ENCODE measurements at places on chromosomes 11 and 22.
A peak's percentile ranks its signal among the peaks of the same experiment; 100 is the strongest.

DNA sequence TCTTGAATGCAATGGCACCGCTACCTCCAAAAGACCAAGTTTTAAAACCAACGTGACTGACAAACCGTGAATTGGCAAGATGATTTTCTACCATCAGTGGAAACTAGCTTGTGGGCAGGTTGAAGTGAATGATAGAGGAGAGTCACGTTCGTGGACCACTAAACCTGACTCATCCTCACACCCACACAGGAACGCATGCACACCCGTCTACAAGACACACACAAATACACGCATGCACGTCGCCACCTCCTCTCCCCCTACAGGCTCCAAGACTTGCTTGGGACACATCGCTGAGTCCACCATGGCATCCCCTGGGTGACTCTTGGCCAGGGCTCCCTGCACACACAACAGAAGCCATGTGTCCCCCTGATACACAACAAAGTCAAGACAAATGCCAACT, 14.4 kb downstream of the TMPRSS6 start:
- DNase-seq = peak; percentile 35

- DNase-seq = no peak
Observed at GRCh38 chr22:43330178-43331068, 12.7 kb downstream of the SCUBE1 start.

GRCh38 chr11:57276169-57276970, 39.3 kb upstream of the APLNR start:
- no peak for DNase-seq

DNA sequence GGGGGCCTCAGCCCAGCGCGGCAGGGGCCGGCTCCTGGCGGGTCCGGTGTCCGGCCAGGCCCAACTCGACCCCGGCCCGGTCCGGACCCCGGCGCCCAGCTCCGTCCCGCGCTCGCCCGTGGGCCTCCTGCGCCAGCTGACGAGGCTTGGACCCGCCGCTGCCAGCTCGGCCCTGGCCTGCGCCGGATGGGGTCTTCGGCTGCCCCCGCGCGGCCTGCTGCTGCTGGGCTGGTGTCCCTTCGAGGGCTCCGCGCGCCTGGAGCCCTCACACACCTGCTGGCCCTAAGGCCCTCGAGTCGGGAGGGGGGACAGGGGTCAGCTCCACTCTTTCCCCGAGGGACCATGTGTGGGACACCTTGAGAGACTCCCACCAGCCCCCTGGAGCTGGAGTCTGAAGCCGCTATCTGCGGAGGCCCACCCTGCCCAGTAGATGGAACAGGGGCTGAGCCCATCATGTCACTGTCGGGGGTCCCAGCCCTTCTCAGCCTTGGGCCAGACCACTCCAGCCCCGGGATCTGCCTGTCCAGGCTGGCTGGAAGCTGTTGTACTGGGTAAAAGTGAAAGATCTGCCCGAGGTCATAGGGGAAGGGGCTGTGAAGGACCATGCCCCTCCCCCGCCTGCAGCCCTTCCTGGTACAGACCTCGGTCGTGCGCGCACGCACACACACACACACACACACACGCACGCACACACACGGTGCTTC, 768 bp upstream of the CDKN1C start:
- no peak for DNase-seq

DNA sequence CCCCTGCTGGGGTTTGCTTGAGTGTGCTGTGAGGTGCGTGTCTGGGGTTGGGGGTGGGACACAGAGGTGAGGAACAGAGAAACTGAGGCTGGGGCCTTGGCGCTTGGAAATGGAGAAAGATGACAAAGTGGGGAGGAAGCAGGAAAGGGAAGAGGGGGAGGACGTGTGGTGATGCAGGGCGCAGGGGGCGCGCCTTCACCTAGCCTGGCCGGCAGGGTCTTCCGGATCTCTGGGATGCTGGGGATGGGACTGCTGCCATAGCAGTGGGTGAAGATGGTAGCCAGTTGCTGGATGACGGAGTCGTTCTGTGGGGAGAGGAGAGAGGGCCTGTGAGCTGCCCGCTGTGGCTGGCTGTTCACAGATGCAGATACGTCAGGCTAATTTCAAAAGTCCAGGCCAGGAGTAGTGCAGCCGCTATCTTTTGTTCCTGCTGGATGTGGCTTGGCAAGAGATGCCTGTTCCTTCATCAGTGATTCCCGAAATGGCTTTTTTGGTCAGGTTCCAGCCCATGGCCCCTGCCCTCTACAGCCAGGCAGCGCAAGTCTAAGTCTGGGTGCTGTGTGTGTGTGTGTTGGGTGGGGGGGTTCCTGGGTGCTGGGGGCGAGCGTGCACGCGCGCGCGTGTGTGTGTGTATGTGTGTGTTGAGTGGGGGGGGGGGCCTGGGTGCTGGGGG, 54.8 kb downstream of the NAT10 start:
- no peak for DNase-seq

DNA sequence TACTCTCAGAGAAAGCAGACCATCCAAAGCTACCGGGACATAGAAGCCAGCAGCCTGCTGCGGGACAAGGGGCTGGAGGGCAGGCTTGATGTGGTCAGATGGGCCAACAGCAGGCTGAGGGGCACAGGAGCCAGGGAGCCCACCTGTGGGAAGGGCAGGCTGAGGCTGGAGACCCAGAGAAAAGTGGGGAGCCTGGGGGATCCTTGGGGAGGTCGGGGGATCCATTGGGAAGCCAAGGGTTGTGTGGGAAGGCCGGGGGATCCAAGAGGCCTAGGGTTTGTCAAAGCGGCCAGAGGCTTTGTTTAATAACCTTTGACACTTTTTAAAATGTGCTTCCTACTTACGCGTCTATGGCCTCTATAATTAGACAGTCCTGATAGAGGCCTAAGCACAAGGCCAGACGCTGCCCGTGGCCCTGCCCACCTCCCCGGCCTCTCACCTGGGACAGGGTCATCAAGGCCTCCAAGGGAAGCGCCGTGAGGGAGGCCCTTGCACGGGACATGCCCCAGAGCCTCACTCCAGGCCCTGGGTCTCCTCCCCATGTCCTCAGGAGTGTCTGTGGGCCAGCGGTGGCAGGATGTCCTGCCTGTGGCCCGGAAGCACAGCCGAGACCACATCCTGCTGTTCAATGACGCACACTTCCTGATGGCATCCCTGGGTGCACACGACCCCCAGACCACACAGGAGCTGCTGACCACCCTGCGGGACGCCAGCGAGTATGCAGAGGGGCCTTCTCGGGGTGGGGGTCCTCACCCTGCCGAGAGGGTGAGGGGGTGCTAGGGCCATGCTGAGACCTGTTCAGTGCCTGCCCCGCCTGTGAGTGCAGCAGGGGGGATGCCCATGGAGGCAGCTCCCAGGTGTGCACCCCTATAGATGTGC, 8.6 kb upstream of the GTSE1 start:
- peak; percentile 56 for DNase-seq

- no peak for DNase-seq
Observed at GRCh38 chr22:27997538-27997937, 78.5 kb upstream of the PITPNB start.

DNA sequence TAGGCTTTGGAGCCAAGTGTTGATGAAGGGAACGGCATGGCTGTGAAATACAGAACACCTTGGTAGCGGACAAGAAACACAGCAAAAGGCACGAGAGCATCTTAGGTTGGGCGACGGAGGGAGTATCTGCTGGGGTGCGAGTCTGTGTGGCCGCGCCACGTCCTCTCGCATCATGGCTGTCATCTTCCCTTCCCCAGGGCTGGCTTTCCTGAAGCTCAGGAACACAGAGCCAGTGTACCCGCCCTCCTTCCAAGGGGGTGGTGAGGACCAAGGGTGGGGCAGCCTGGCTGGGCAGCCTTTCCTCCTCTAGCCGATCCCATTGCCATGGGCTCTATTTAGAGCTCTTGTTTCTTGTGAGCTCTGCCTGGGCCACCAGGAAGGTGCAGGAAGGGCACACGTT, 154.4 kb downstream of the FEZ1 start:
- DNase-seq = no peak

DNA sequence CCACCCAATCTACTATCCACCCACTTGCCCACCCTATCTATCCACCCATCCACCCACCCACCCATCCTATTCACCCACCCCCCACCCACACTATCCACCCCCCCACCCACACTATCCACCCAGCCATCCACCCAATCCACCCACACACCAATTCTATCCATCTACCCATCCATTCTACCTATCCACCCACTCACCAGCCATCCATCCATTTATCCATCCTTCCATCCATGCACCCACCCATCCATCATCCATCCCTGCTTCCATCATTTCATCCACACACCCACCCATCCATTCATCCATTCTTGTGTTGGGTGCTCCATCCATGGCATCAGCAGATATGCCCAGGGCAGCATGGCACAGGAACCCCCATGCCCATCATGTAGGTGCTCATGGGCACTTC, 1206.6 kb downstream of the BRD1 start:
- DNase-seq = no peak

DNA sequence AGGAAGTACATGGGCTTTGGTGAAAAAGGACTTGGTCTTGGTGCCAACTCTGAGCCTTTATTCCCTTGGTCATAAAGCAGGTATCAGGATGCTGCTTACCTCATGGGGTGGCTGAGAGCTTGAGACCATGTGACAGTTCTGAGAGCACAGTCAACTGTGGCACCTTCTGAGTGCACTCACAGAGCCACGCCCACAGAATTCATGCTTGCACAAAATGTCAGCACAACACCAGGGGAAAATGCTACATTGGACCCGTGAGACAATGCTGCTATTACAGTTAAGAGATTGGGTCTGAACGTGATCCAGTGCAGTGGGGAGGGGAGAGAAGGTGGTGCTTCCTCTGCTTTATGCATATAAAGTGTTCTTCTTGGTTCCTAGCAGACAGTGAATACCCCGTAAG, 79.5 kb upstream of the SPON1 start:
- no peak for DNase-seq

DNA sequence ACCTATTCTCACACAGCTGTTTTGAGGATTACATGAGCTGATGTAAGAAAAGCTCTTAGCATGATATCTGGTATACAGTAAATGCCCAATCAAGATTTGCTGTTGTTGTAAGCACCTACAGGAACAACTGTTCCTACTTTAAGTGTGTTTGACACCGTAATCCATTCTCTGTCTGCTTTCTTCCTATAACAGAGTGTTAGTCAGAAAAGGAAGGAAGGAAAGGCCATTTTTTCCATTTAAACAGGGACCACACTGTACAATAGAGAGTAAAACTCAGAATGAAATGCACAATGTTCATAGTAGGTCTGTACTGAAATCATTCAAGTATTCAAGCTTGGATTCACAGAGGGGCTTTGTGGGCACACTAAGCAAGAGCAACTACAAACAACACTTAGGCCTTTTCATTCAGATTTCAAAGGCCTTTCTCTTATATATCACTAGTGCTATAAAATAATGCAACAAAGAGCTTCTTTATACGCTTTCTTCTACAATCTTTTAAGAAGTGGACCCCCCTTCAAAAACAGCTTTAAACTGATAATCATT, 21.5 kb downstream of the MTCH2 start:
- no peak for DNase-seq

DNA sequence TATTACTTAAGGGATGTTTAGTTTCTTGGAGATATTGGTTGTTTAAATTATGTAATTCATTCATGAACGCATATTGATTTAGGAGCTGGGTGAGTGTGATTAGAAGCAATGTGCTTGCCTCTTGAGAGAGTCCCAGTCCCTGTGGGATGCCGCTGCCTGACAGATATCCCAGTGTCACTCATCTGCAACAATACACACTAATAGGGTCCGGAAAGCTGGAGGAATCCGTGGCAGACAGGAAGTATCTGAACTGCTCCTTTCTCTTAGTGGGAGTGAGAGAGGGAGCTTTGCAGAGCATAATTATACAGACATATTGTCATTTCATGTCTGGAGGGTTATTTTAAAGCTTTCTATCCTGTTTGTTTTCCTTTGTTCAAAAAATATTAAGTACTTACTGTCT, 17.4 kb downstream of the AMOTL1 start:
- no peak for DNase-seq

- no peak for DNase-seq
Observed at GRCh38 chr11:84522331-84522730, 1104.8 kb downstream of the DLG2 start.

GRCh38 chr11:123261345-123262106, 66.5 kb upstream of the CLMP start:
- peak; percentile 64 for DNase-seq

GRCh38 chr11:69515271-69516245, 34.1 kb downstream of the LINC01488 start:
- DNase-seq = no peak

DNA sequence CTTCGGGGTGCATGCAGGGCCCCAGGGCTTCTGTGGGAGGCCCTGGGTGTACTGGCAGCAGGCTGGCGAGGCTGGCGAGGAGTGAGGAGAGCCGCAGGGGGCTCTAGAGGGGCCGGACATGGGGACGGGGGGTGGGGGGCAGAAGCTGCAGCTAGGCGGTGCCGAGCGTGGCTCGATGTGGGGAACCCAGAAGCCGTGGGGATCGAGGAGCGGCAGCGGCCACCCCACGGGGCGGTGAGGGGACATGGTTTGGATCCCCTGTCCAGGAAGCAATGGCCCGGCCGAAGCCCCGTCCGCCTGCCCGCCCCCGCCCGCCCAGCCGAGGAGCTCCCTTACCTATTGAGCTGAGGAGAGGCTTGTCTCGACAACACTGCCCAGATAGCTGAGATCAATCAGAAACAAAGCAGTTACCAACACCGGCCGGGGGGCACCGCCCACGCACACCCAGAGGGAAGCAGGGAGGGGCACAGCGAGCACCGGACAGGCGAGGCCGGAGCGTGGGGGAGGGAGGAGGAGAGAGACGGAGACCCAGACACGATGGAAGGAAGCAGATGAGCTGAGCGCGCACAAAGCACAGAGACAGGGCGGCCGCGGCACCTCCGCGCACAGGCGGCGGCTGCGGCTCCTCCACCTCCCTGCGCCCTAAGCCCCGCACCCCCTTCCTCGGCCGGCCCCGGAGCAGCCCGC, 38.7 kb downstream of the IGSF9B start:
- DNase-seq = no peak

DNA sequence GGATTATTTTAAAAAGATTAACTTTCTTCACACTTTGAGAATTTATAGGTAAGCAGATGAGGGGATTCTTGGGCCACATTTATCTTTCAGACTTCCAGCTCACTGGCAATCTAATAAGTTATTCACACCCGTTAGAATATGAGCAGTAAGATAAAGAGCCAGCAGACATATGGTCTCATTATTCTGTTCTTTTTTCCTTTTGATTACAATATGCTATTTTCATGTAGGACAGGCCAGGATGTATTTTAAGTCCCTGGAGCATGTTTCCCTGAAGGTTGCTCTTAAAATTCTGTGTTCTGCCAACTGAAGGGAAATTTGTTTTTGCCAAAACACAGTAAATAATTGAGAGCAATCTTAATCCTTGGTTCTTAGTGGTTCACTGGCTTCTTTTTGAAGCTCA, 22.2 kb downstream of the PDHX start:
- DNase-seq = no peak

- DNase-seq = no peak
Observed at GRCh38 chr11:130100381-130101095, 30.8 kb downstream of the APLP2 start.

GRCh38 chr11:82216927-82217570, 516.6 kb downstream of the FAM181B start:
- no peak for DNase-seq

GRCh38 chr11:47611348-47611794, 17.2 kb upstream of the C1QTNF4 start:
- no peak for DNase-seq

DNA sequence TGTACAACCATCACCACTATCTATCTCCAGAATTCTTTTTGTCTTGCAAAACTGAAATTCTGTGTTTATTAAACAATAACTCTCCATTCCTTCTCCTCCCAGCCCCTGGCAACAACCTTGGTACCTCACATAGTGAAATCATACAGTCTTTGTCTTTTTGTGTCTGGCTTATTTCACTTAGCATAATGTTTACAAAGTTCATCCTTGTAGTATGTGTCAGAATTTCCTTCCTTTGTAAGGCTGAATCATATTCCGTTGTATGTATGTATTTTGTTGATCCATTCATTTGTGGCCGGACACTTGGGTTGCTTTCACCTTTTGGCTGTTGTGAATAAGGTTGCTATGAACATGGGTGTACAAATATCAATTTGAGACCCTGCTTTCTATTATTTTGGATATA, 243.7 kb upstream of the TBCEL start:
- DNase-seq = no peak

Measured in stimulated activated naive CD8-positive, alpha-beta T cell treated with anti-CD3 and anti-CD28 coated beads, Interleukin-15, amount 100 ng/mL, for 72 hours (primary cell).